ENCODE measurements at places on chromosomes 1 and 21. TPM values are rescaled to one million over a fixed set of nuclear protein-coding genes. Genes with fewer than 3 reads are reported as not detected.

The CRYAA gene
- total RNA-seq = not detected

The PM20D1 gene
- under 0.01 TPM for total RNA-seq

The UBXN10 gene
- total RNA-seq = not detected

The A3GALT2 gene
- not detected for total RNA-seq

The IQCC gene
- total RNA-seq = 0.86 TPM

The MPC2 gene
- total RNA-seq = 30.3 TPM
